ENCODE measurements at places on chromosomes 7 and 10. TPM values are rescaled to one million over a fixed set of nuclear protein-coding genes. Genes with fewer than 3 reads are reported as not detected.

The LDB3 gene
- not detected for polyA plus RNA-seq

The GTF2IRD2 gene
- 4.4 TPM for polyA plus RNA-seq

- DNase-seq, result no peak
Observed at GRCh38 chr10:28008054-28008453, 9.2 kb upstream of the ODAD2 start.

DNA sequence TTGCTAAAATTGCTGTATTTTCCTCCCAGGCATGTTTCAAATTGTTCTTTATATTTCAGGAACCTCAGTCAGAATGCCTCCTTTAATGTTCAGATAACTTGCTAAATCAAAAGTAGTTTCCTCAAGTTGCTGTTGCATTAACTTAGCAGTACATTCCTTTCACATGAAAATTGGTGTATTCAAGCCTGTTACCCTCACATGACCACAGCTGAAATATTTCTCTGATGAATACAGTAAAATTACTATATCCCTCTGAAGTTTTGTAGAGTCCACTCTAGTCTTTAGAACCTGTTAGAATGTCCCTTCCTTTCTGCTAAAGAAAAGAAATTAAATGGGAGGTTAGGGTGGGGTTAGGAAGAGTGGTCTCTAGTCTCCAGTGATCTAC is 24.5 kb upstream of the C1GALT1 start:
- peak; percentile 66 for DNase-seq

The GRM3 gene
- not detected for polyA plus RNA-seq

The HIPK2 gene
- polyA plus RNA-seq, result 2.6 TPM

GRCh38 chr10:6309816-6310215 is 107.1 kb downstream of the PFKFB3 start:
- DNase-seq, result peak; percentile 83

GRCh38 chr7:137715533-137715932 is 131.2 kb downstream of the DGKI start:
- peak; percentile 40 for DNase-seq

The WASHC2A gene
- polyA plus RNA-seq, result 10.4 TPM

The SPDYE5 gene
- not detected for polyA plus RNA-seq

DNA sequence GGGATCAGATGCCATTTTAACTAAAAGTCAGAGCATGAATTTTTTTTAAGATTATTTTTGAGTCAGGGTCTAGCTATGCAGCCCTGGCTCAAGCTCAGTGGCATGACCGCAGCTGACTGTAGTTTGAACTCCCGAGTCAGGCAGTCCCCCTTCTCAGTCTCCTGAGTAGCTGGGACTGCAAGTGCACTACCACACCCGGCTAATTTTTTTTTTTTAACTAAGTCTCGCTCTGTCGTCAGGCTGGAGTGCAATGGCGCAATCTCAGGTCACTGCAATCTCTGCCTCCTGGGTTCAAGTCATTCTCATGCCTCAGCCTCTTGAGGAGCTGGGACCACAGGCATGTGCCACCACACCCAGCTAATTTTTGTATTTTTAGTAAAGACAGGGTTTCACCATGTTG is 7.8 kb downstream of the TAS2R41 start:
- DNase-seq, result no peak

GRCh38 chr7:7706556-7707172 is 11.7 kb downstream of the RPA3 start:
- no peak for DNase-seq

Data from foreskin keratinocyte (primary cell).